GM19239 (cell line): ENCODE measurements at places on chromosomes 2 and 18.

- DNase-seq: no peak
These were observed 234.2 kb downstream of the TTC32 start for GRCh38 chr2:19667536-19667949.

GRCh38 chr2:207252979-207253645, 87.4 kb upstream of the KLF7 start:
- DNase-seq: no peak

GRCh38 chr2:234502285-234502918, 5.5 kb upstream of the ARL4C start:
- DNase-seq: no peak

- DNase-seq: no peak
These were observed 661.1 kb downstream of the BCL11A start for GRCh38 chr2:59892398-59892797.

GRCh38 chr2:28638102-28638501, 113.5 kb upstream of the PPP1CB start:
- no peak for DNase-seq

- DNase-seq: no peak
These were observed 13.0 kb downstream of the PTMA start for GRCh38 chr2:231720987-231721966.

GRCh38 chr18:45255197-45255890, 359.9 kb upstream of the SLC14A2 start:
- no peak for DNase-seq

DNA sequence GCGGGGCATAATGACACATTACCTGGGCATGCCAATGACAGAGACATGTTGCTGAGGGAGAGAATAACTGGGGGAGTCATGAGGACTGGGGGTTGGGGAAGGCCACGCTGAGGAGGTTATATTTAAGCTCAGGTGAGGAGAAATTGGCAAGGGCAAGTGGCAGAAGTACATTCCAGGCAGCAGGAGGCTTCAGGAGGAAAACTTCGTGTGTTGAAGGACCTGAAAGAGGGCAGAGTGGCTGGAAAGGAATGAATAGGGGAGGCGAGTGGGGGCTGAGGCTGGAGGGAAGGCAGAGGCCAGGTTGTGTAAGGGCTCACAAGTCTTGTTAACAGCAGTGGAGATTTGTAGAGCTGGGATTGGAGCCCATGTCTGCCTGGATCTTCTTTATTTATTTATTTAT, 166.3 kb downstream of the RAPGEF4 start:
- DNase-seq: no peak

DNA sequence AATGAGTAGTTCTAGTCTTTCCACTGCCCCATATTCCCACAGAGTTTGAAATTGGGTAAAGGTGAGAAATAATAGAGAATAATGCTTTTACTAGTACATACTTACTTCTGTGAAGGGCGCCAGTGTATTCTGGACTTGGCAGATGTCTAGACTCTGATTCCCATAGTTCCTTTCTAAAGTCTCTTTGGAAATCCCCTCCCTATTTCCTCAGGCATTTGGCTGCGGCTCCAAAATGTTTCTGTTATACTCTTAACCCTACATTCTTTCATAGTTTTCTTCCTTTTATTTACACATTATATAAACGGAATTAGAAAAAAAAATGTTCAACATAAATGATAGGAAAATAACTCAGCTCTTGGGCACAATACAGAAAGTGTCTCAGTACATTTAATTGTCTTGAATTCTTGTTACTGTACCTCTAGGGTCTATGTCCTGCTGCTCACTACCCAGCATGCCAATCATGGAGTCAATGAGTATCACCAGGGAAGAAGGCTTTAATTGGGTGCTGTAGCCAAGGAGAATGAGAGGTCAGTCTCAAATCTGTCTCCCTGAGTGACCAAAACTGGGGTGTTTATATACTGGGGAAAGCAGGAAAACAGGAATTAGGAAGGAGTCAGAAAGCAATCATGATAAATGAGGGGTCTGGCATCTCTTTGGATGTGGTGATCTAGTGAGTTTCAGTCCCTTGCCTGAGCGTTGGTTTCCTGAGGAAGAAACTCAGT, 147.8 kb upstream of the MMADHC start:
- DNase-seq: no peak

DNA sequence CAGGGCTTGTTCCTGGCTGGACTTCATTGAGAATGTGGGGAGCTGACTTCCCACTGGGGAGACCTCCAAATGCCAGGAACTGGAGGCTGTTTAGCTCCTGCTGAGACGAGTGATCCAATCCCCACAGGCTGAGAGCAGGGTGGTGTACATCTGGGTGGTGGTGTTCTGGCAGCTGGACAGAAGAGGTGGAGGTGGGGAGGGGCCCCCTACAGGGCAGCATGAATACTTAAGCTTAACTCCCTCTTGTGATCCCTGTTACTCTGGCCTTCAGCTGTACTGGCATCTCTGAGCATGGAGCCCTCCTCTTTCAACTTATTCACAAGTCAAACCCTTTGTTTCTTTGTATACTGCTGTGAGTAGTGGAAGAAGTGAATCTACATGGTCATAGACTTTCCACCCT, 167.8 kb upstream of the LYPD1 start:
- DNase-seq: no peak

DNA sequence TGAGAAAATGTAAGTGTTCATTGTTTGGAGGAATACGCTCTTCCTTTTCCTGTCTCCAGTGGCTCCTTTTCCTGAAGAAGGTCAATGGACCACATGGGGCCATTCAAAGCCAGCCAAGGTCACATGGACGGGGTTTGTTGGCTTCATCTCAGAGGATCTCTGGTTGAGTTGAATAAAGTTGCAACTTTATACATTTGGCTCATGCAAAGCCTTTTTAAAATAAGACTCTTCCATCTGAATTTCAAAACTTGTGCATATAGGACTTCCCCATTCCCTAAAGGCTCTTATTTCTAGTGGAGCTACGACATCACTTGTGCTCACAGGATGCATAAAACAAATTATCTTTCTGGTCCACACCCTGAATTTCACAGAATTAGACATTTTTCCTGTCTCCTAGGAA, 235.5 kb downstream of the CMPK2 start:
- no peak for DNase-seq
